Activated naive CD4-positive, alpha-beta T cell treated with anti-CD3 and anti-CD28 coated beads, Interleukin-2, amount 50 U/mL, for 16 hours (primary cell): ENCODE measurements at places on chromosomes 3 and 15.

- DNase-seq: no peak
These were observed 285.1 kb downstream of the CHL1 start for GRCh38 chr3:481680-482079.

GRCh38 chr15:81612631-81613030 is 238.6 kb upstream of the TMC3 start:
- no peak for DNase-seq

DNA sequence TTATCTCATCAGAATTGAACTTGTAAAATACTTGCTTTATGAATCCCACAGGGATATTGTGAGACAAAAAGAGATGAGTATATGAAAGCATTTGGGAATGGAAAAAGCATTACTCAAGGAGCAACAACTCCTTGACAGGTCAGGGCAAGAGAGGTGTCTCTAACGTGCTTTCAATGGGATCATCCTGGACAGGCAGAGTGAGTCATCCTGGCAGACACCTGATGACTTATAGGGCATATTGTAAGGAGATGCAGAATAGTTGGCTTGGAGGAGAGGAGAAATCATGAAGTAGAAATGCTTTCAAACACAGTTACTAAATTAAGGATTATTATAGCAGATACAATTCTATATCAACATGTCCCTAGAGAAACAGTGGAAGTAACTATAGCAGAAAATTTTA is 71.9 kb upstream of the THSD4 start:
- DNase-seq: no peak

DNA sequence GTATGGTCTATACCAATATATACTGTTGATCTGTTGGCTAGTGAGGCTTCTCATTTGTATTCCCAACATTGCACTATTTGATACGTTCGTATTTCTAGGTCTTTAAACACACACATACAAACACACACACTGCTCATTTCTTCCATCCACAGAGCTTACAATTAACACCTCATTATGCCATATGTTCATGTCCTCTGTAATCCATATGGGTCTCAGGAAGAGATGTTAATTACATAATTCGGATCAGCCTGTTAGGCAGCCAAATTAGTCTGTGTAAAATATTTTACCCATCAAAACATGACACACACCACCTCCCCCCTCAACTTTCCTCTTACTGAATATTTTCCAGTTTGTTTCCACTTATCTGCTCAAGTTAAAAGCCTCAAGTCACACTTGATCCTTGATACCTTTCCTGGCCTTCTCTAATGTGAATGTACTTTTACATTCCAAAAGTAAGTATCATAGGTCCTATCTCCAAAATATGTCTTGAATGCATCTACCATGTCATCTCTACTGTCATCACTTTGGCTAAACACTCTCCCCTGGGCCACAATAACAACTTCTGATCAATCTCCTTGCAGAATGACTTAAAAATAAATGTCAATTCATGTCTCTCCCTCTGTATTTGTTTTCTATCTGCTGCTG is 28.2 kb downstream of the EOGT start:
- no peak for DNase-seq
